ENCODE measurements at places on chromosomes 3 and 15. TPM values are rescaled to one million over a fixed set of nuclear protein-coding genes. Genes with fewer than 3 reads are reported as not detected.
A peak's percentile ranks its signal among the peaks of the same experiment; 100 is the strongest.

- no peak for DNase-seq
Observed at GRCh38 chr15:82122746-82123400, 77.1 kb upstream of the MEX3B start.

- no peak for DNase-seq
Observed at GRCh38 chr3:135807879-135808278, 157.6 kb upstream of the PPP2R3A start.

GRCh38 chr3:117600666-117601065 lies 891.1 kb downstream of the TUSC7 start:
- DNase-seq, result no peak

KIF9 gene
- 13.5 TPM for total RNA-seq

TMEM89 gene
- total RNA-seq, result not detected

GRCh38 chr15:88646951-88647350 lies 8.1 kb downstream of the ISG20 start:
- no peak for DNase-seq

ITIH1 gene
- total RNA-seq, result not detected

DNA sequence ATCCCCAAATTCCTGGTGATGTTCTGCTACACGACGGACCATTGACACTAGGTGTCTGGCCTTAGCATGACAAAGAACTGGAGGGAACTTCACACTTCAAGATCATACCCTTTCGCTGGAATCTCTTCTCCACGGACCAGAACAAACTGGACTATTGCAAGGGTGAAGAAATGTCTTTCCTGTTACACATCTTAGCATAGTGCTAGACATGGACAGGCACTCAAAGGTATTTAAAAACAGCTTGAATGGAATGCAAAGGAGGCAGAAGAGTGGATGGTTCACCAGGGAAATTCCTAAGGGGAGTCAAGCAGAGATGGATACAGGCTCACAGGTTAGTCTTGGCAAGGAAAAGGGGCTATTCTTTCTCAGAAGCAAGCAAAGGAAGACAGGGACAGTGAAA lies 33.5 kb upstream of the PDZRN3 start:
- DNase-seq, result no peak

GNAT1 gene
- not detected for total RNA-seq

DNA sequence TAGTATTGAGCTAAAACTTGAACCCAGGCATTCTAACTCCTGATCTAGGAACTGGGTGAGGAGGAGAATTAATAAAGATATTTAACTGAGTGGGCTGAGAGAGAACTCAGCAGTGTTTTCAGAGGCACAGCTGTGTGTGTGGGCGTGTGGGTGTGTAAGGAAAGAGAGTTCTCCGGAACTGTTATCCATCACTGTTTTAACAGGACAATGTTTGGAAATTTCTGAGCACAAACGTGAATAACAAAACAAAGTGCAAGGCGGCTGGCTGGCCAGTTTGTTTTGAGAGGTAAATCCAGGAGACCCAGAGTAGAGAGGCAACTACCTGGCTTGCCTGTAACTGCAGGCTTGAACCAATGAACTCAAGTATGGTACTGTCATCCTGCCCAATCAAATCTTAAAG lies 5.0 kb upstream of the PTPN9 start:
- no peak for DNase-seq

- no peak for DNase-seq
Observed at GRCh38 chr15:100353449-100353848, 11.7 kb upstream of the ADAMTS17 start.

- DNase-seq, result no peak
Observed at GRCh38 chr3:187729598-187729997, 15.7 kb downstream of the BCL6 start.

GRCh38 chr3:170724599-170725280 lies 138.9 kb upstream of the SLC7A14 start:
- DNase-seq, result no peak

MKRN2OS gene
- 1.8 TPM for total RNA-seq

NRG4 gene
- not detected for total RNA-seq

ZPLD1 gene
- total RNA-seq, result not detected

LMCD1 gene
- total RNA-seq, result 72.9 TPM

GRCh38 chr3:47890126-47890827 lies 87.3 kb downstream of the DHX30 start:
- DNase-seq, result no peak

GRCh38 chr3:129558081-129558771 lies 15.3 kb downstream of the H1-8 start:
- no peak for DNase-seq

CPNE9 gene
- total RNA-seq, result 0.16 TPM

CIP2A gene
- 1.6 TPM for total RNA-seq

DNA sequence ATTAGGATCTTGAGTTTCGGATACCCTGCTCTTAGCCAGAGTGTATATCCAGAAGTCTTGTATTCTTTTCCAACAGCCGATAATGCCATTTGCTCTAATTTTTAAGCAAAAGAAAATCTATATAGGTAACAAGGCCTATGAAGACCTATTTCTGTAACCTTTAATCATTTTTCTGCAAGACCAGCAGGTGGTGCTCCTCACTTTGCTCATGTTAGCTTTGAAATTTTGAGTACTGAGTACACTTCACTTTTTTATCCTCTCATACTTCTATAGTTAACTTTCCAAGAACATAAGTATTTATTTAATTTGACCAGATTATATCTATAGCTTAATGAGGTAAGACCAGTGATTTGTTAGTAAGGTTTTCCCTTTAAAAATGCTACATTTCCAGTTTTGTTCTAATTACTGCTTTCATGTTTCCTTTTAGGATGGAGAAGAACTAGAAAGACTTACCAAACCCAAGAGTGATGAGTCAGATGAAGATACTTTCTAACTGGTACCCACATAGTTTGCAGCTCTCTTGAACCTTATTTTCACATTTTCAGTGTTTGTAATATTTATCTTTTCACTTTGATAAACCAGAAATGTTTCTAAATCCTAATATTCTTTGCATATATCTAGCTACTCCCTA lies 20.5 kb downstream of the SLC35A5 start:
- no peak for DNase-seq

GRCh38 chr3:90018779-90019178 lies 911.4 kb downstream of the EPHA3 start:
- DNase-seq, result no peak

- DNase-seq, result peak; percentile 33
Observed at GRCh38 chr3:187212705-187213104, 15.4 kb downstream of the RTP1 start.

DUOXA1 gene
- total RNA-seq, result 0.30 TPM

CASR gene
- total RNA-seq, result not detected

- DNase-seq, result no peak
Observed at GRCh38 chr3:152026033-152026556, 152.7 kb downstream of the SUCNR1 start.

- no peak for DNase-seq
Observed at GRCh38 chr3:18012436-18012835, 270.0 kb upstream of the TBC1D5 start.

- no peak for DNase-seq
Observed at GRCh38 chr3:156479604-156480003, 75.3 kb downstream of the SSR3 start.

IL17RC gene
- 35.0 TPM for total RNA-seq

VEPH1 gene
- total RNA-seq, result 0.16 TPM

DNA sequence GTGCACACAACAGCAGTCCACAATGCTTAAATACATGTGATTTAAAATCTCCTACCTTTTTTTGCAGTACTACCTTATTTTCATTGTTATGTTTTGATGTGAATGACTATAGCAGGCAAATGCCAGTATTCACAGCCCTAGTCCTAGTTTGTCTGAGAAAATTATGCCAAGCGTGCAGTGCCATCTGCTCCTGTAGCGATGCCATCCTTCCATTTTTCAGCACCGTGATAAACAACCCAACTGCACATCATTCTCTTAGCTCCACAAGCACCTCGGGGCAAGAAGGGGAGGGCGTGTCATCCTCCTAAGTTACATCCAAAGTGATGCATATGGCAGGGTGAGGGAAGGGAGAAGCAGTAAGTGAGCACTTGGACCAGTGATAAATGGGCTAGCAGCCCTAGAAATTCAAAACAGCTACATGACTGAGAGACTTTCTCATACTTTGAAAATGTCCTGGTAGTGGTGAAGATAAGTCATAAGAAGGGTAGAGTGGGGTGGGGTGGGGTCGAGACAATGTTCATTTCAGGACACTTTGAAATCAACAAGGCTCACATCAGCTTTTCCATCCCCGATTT lies 198.8 kb downstream of the LSAMP start:
- no peak for DNase-seq

C3orf85 gene
- total RNA-seq, result not detected

CNTN6 gene
- not detected for total RNA-seq

ECE2 gene
- total RNA-seq, result not detected

DNA sequence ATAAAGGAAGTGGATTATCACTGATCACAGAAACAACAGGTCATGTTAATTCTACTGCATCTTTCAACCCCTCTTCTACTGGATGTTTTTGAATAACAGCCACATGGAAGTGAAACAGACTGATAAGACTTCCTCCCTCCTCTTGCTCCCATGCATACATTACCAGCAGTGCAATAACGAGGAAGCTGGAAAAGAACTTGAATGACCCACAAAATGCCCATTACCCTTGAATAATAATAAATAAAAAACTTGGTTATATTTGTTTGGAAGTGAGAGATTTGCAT lies 51.6 kb downstream of the RARB start:
- DNase-seq, result no peak

FBXO40 gene
- total RNA-seq, result 245 TPM

FAM81A gene
- total RNA-seq, result 2.9 TPM

NEDD4 gene
- 8.1 TPM for total RNA-seq

GRCh38 chr15:25673351-25673750 lies 189.8 kb downstream of the ATP10A start:
- DNase-seq, result no peak

- DNase-seq, result no peak
Observed at GRCh38 chr3:138440596-138440995, 6.2 kb downstream of the ESYT3 start.

DNA sequence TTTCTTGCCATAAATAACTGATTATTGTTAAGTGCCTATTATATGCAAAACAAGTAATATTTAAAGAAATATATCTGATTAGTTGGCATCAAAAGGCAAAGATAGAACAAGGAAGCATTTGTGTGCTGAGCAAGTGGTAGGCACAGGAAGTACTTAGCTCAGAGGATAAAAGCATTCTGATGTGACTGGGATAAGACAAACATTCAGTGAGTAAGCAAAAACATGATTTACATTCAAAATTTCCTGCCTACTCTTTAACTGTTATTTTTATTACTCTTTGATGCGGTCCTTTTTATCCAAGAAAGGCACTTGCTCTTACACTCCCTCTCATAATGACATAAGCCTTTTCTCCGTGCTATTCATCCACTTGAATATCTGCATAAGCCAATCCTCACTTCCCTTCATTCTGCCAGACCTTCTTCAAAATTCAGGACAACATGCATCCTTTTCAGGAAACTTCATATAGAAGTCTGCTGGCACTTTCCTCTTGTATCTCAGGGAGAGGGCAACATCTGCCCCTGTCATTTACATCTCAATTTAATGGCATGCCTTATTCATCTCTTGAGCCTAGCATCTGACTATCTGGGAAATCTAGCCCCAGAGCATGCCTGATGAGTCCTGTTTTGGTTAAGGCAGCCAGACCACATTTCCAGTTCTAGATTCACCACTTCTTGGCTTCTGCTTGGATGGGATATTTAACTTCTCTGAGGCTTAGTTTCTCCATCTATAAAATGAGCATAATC lies 478.2 kb upstream of the ROBO2 start:
- no peak for DNase-seq

FURIN gene
- total RNA-seq, result 42.7 TPM

GRCh38 chr15:42737529-42738328 lies 801 bp upstream of the CDAN1 start:
- no peak for DNase-seq

DNA sequence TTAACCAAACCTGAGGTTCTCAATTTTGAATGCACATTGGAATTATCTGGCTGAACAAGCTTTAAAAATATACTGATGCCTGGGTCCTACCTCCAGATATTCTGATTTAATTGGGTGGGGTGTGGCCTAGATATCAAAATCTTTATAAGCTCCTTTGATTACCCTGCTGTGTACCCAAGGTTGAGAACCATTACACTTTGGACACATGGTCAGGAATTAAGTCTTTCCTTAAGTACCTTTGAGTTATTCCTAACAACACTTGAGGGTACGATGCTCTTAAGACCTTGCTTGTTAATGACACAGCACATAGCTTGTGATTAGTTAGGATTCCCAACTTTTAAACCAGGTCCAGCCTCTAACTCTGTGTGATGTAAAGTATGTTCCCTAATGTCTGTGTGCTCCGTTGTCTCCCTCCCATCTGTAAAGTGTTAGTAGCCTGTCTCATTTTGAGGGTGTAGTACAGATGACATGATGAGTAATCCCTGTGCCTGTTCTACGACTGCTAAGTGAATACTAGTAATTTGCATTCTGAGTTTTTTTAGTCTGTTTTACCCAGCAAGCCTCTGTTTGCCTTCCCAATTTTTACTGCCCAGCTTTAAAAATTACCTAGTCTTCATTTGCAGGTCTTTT lies 154.9 kb downstream of the KLHL25 start:
- no peak for DNase-seq

GRCh38 chr15:98395974-98396610 lies 252.2 kb upstream of the IGF1R start:
- DNase-seq, result no peak

EPHA3 gene
- total RNA-seq, result 3.5 TPM

CIDEC gene
- 0.36 TPM for total RNA-seq

MAP6D1 gene
- 2.4 TPM for total RNA-seq
